ENCODE measurements at places on chromosomes 2 and 18.

GRCh38 chr2:215171151-215171550 lies 32.7 kb upstream of the ABCA12 start:
- DNase-seq = no peak

DNA sequence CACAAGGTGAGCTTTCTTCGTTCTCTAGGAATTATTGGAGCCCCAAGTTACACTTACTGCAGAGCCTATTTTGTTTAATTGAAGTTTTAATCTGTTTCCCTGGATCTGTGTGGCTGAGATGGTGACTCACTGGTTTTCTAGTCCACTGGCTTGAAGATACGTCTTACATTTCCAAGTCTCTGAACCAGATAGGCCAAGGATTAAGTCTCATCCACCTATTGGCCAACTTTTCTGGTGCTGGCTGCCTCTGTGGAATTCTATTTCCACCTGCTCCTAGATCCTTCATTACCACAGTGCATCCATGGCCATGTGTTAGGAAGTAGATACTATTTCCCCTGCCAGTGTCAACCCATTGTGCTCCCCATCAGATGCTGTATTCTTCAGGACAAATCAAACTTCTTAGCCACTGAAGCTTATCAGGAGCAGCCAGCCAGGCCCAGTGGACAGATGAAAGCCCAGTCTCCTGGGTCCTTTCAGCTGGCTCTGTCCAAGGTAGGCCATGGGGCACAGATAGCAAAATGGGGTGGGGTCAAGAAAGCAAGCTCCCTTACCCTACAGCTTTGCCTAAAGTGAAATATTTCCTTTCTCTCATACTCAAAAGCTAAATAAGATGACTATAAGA lies 198.8 kb upstream of the TCF4 start:
- no peak for DNase-seq

DNA sequence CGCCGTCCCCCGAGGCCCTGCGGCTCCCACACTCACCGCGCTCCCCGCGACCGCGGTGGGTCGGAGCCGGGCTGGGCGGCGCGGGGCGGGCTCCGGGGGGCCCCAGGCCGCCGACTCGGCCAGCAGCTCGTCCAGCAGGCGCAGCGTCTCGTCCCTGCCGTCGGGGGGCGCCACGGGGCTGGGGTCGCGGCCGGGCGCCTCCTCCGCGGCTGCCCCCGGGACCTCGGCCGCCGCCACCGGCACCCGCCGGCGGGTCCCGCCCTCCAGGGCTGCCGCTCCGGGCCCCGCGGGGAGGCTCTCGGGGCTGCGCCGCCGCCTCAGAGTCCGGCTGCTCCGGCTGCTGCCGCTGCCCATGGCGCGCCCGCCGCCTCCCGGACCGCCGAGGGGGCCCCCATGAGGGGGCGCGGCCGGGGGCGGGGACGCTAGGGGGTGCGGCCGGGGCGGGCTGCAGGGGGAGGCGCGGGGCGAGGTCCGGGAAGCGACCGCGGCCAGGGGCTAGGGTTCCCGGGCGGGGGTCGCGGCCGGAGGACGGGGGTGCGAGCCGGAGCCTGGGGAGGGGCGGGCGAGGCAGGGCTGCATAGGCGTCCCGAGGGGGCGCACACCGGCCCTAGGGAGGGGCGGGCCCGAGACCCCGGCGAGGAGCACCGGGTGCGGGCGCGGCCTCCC lies at the start of gene CYS1:
Gene CYS1 (minus strand): TSS at position 542 of the 666 bp plus-strand sequence. CDS start 188 bp downstream, at position 354.
- no peak for DNase-seq

DNA sequence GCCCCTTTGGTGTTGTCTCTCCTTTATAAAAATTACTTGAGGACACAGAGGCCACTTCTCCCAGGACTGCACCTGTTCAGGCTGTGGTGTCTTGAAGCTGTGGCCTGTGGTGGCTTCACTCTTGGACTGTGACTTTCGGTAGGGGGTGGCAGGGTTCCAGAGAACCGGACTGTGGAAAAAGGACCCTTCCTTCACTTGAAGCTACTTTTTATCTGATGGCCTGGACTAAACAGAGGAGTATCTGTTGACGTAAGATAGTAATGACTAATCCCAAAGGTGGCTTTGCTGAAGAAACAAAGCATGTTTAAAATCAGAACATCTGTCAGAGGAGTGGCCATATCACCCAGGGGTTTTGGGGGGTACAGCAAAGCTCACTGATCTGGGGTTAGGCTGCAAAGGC lies 60.8 kb downstream of the CENPO start:
- DNase-seq = no peak

- DNase-seq = no peak
Measured at GRCh38 chr18:48860269-48861180, 90.2 kb downstream of the SMAD7 start.

DNA sequence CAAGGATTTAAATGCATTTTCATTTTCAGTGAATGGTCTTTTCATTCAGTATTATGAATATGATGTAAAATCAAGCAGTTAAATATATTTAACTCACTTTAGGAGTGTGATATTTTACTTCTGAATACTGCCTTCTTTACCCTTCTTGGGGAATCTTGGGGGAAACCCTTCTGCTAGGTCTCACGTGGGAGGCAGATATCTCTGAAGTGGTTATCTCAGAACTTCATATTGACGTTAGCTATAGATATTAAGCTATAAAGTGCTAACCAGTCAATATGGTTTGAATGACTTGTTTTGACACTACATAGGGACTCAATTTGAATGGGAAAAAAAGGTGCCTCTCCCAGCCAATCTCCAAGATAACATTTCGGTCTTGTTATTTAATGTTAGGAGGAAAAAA lies 9.8 kb downstream of the REL start:
- no peak for DNase-seq

GRCh38 chr2:17270894-17271293 lies 247.3 kb downstream of the RAD51AP2 start:
- DNase-seq = no peak

Measured in stimulated activated CD4-positive, alpha-beta T cell treated with anti-CD3 and anti-CD28 coated beads, Interleukin-15, amount 100 ng/mL, for 48 hours (primary cell).